ENCODE measurements at places on chromosomes 1 and 21.

DNA sequence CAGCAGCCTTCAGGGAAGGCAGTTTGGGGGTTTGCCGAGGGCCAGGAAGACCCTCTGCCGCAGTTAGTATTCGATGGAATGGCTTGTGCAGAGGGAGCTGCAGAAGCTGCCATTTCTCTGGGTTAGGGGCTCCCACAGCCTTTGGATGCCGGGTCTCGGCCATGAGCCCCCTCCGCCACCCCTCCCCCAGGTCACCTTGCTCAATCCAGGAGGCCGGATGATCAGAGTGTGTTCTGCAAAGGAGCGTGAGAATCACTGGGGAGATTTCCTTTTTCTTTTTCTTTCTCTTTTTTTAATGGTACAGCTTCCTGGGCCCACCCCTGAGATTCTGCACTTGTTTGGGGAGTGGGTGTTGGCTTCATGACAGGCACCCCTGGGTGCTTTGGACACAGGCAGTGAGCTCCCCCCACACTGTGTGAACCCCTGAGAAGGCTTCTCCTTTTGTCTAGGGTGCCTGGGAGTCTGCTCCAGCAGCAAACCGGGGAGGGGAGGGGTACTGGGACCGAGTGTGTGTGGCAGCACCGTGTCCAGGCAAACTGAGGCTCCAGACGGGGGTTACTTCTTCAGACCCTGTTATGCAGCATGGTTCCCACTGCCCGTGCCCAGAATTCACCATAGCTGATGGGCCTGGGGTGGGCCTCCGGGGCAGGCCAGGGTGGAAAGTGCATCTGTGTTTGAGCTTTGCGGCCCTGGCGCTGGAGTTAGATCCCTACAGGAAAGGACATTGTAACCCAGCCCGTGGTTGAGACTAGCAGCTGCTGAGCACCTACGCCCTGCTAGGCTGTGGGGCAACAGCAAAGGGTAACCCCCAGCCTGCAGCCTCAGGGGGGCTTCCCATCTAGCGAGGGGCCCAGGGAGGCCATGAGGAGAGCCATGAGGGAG lies 18.5 kb downstream of the TNFRSF1B start:
- DNase-seq = no peak

- no peak for DNase-seq
Measured at GRCh38 chr1:25030674-25031589, 100.9 kb upstream of the RUNX3 start.

DNA sequence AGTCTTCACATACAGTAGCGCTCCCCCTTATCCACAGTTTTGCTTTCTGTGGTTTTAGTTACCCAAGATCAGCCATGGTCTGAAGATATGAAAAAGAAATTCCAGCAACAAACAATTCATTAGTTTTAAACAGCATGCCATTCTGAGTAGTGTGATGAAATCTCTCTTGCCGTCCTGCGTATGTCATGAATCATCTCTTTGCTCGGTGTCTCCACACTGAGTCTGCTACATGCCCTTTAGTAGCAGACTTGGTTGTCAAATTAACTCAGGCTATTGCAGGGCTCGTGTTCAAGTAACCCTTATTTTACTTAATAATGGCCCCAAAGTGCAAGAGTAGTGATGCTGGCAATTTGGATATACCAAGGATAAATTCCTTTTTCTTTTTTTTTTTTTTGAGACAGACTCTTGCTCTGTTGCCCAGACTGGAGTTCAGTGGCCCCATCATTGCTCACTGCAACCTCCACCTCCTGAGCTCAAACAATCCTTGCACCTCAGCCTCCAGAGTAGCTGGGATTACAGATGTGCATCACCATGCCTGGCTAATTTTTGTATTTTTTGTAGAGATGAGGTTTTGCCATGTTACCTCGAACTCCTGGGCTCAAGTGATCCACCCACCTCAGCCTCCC lies 22.6 kb downstream of the PHACTR4 start:
- no peak for DNase-seq

GRCh38 chr1:244800821-244801220 lies 34.6 kb upstream of the COX20 start:
- no peak for DNase-seq

DNA sequence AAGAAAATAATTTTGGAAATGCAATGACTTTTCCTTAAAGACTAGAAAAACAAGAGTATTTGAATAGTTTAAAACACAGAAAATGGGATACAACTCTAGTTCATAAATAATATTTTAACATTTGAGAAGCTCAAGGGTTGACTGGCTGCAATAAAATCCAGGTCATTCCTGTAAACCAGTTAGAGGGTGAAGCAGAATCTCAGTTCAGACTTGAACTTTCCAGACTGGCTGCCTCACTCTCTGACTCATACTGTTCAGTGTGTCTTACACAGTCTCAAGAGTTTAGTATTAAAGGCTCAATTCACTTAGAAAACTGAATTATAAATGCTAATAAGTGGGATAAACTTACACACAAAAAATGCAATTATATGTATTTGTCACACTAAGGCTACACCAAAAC lies 89.9 kb downstream of the RAVER2 start:
- DNase-seq = no peak

- no peak for DNase-seq
Measured at GRCh38 chr1:85087659-85088407, 39.5 kb upstream of the MCOLN3 start.

DNA sequence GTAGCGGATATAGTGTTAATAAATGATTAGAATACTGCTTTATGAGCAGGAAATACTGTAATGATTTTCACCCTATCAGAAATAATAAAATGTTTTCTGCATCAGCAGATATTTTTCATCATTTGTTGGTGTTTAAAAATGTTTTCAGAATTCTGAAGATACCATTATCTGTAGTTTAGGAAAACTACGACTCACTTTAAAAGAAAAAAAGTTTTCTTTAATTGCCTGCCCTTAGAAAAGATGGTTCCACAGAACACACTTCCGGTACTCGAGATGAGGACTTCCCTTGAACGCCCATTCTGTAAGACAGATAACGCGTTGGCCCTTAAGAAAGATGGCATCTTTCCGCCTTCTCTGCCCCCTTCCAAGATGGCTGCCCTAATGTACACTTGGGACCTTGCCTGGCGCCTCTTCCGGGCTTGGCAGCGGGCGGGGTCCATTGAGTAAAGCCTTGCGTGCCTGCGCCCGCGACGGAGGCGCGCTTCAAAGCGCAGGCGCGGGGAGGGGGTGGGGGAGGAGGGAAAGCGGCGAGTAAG lies at the start of gene SZRD1:
Gene SZRD1, plus strand, starts transcription at position 521 of the 536 bp plus-strand sequence. CDS start 16 bp downstream, outside the sequence.
- DNase-seq = peak; percentile 99

DNA sequence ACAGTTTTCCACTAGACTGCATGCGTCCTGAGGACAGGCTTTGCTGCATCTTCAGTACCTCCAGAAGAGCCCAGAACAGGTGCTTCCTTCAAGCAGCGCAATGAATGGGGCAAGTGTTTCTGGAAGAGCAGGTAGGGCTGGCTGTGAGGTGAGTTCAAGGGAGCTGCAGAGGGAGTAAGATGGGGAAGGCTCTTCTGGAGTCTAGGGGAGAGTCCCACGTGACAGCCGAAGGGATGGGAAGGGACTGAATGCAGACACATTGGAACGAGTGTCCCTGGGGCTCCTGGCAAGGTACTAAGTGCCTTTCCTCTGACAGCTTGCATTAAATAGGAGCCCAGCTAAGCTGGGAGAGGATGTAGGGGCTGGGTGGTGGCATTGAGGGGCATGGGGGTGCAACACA lies 84.2 kb downstream of the FAM78B start:
- no peak for DNase-seq

Measured in Right ventricle myocardium superior (tissue), 1 donor.